ENCODE measurements at places on chromosomes 12 and 14.

GRCh38 chr12:122059203-122059960, 19.2 kb upstream of the MLXIP start:
- peaks cover 10% of the 10 kb centered on the region for H3K4me1 ChIP-seq
- H3K4me3 ChIP-seq: no peak overlapping the region
- no peaks in the 10 kb centered on the region for H3K36me3 ChIP-seq
- no peaks in the 10 kb centered on the region for H3K27me3 ChIP-seq

GRCh38 chr14:22163051-22163450, 426.0 kb downstream of the DAD1 start:
- no peaks in the 10 kb centered on the region for H3K4me1 ChIP-seq
- no peak overlapping the region for H3K27ac ChIP-seq
- peak overlapping the region; percentile 37 for H3K4me3 ChIP-seq
- H3K36me3 ChIP-seq: no peaks in the 10 kb centered on the region

DNA sequence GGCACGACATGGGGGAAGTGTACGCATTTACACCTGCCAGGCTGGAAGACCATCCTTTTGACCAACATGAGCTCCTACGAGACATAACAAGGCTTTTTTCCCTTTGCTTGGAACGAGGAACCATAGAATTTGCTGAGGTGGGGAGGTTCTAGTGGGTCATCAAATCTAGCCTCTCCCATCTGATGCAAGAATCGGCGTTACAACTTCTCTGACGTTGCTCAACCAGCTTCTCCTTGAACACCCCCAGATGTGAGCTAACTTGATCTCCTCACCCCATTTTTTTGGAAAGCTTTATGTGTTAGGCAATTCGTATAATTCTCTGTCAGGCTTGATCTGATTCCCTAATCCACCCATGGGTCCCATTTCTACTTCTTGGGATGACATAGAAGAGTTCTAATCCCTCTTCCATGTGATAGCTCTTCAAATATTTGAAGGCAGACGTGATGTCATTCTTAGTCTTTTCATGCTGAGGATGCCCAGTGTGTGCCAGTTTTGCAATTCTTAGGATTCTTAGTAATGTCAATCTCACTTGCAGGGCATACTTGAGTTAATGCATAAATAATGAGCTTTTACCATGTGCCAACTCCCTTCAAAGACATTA, 163.6 kb upstream of the PARP11 start:
- H3K27me3 ChIP-seq: no peaks in the 10 kb centered on the region
- H3K27ac ChIP-seq: no peak overlapping the region
- H3K4me3 ChIP-seq: no peak overlapping the region
- no peak for DNase-seq
- no peaks in the 10 kb centered on the region for H3K36me3 ChIP-seq

DNA sequence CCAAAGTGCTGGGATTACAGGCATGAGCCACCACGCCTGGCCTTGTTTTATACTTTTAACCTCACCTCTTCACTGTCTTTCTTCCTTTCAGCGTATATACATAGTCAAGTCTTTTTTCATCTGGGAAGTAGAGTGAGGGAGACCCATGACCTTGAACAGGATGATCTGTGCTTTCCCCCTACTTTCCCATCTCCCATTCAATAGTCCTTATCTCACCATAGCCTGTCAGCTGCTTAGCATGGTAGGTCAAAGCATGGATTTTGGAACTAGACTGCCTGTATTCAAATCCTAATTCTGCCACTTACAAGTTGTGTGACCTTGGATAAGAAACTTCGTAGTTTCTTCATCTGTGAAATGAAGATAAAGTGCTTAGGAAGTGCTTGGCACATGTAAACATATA, 96.4 kb upstream of the MON2 start:
- no peak for DNase-seq
- H3K4me1 ChIP-seq: no peaks in the 10 kb centered on the region
- no peaks in the 10 kb centered on the region for H3K27me3 ChIP-seq
- H3K27ac ChIP-seq: no peak overlapping the region
- H3K4me3 ChIP-seq: no peak overlapping the region
